H1 (cell line): ENCODE measurements at places on chromosomes 11 and 22.

GRCh38 chr22:20087319-20088262 lies 7.5 kb downstream of the DGCR8 start:
- H3K4me3 ChIP-seq: no peak overlapping the region
- H3K4me1 ChIP-seq: 0 out of 2 replicates have a peak, but pooled peaks cover 8% of the 10 kb centered on the region
- no peak for DNase-seq
- H3K27ac ChIP-seq: no peak overlapping the region

DNA sequence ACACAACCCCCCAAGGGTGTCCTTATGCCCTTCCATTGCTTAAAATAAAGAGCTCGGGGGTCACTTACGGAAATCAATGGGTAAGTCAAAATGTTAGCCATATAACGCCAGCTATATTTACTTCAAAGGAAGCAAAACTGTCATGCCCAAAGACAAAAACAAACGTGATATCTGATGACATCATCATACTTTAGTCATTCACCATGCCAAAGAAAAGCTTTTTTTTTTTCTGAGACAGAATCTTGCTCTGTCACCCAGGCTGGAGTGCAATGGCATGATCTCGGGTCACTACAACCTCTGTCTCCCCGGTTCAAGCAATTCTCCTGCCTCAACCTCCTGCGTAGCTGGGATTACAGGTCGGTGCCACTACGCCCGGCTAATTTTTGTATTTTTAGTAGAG lies 47.7 kb upstream of the SC5D start:
- DNase-seq: no peak
- no peak overlapping the region for H3K27ac ChIP-seq
- no peaks in the 10 kb centered on the region for H3K36me3 ChIP-seq
- H3K4me1 ChIP-seq: peaks cover 12% of the 10 kb centered on the region

- no peaks in the 10 kb centered on the region for H3K4me1 ChIP-seq
- no peaks in the 10 kb centered on the region for H3K36me3 ChIP-seq
- no peak for DNase-seq
- no peak overlapping the region for H3K27ac ChIP-seq
Measured at GRCh38 chr11:2751523-2752203, 51.9 kb upstream of the KCNQ1OT1 start.

GRCh38 chr11:62108017-62108750 lies 15.6 kb upstream of the INCENP start:
- no peak overlapping the region for H3K27ac ChIP-seq
- H3K4me3 ChIP-seq: no peak overlapping the region
- no peaks in the 10 kb centered on the region for H3K27me3 ChIP-seq
- H3K4me1 ChIP-seq: no peaks in the 10 kb centered on the region

DNA sequence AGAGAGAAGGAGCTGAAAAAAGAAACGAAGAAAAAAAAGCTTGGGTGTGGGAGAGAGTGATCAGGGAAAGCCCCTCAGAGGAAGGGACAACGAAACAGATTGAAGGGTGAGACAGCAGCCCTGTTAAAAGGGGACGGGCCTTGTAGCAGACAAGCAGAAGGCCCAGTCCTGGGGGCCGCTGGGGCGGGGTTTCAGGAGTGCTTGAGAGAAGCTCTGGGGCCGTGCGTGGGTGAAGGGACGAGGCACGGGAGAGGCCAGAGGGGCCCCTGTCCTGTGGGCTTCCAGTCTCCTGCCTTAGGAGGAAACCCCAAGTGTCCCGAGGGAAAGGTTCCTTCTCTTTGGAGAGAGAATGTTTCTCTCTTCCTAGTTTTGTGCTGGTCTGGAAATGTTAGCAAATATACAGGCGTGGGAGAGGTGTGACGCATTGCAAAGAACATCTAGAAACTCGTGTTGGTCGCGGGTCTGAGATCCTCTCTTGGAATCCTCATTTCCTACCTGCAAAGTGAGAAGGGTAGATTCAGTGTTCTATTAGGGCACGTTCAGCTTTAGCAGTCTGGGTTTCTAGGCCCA lies 28.6 kb downstream of the ADAMTS15 start:
- no peaks in the 10 kb centered on the region for H3K27me3 ChIP-seq
- H3K36me3 ChIP-seq: no peaks in the 10 kb centered on the region
- DNase-seq: no peak
- H3K4me3 ChIP-seq: no peak overlapping the region
- H3K4me1 ChIP-seq: no peaks in the 10 kb centered on the region

DNA sequence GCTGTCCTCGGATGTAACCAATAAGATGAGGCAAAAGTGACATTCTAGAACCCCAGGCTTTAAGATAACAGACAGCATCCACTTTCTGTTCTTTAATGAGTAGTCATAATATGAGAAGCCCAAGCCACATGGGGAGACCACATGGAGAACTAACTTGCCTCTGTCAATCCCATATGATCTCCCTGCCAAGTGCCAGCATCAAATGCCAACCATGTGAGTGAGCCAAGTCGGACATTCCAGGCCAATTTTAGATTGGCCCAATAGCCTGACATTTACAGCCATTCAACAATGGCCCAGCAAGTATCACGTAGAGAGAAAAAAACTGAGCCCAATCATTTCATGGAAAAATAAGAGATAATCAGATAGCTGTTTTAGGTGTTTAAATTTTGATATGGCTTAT lies 2048.3 kb upstream of the RAG2 start:
- DNase-seq: no peak
- H3K27me3 ChIP-seq: no peaks in the 10 kb centered on the region
- no peak overlapping the region for H3K27ac ChIP-seq

GRCh38 chr11:108958368-108959104 lies 293.7 kb downstream of the DDX10 start:
- no peaks in the 10 kb centered on the region for H3K27me3 ChIP-seq
- H3K36me3 ChIP-seq: no peaks in the 10 kb centered on the region
- peaks cover 12% of the 10 kb centered on the region; the same call in 1 of the 2 replicates for H3K4me1 ChIP-seq

DNA sequence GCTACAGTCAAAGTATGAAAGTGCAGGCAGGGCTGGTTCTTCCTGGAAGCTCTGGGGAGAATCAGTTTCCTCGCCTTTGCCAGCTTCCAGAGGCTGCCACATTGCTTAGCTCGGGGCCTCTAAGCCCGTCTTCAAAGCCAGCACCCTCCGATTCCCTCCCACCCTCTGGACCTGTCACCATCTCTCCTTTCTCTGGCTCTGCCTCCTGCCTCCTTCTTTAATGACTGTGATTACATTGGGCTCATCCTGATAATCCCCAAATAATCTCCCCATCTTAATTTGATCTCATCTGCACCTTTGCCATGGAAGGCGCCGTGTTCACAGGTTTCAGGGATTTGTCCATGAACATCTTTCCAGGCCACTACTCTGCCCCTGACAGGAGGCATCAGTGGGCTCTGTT lies 42.5 kb downstream of the MCM5 start:
- H3K27ac ChIP-seq: no peak overlapping the region
- H3K4me1 ChIP-seq: peaks cover 7% of the 10 kb centered on the region
- H3K27me3 ChIP-seq: no peaks in the 10 kb centered on the region
- no peaks in the 10 kb centered on the region for H3K36me3 ChIP-seq

GRCh38 chr22:43849731-43850130 lies 12.6 kb downstream of the SULT4A1 start:
- H3K4me1 ChIP-seq: peaks cover 13% of the 10 kb centered on the region
- DNase-seq: no peak
- H3K4me3 ChIP-seq: no peak overlapping the region
- no peaks in the 10 kb centered on the region for H3K27me3 ChIP-seq
- H3K27ac ChIP-seq: no peak overlapping the region
- no peaks in the 10 kb centered on the region for H3K36me3 ChIP-seq

GRCh38 chr11:128642571-128642970 lies 51.3 kb upstream of the FLI1 start:
- no peaks in the 10 kb centered on the region for H3K36me3 ChIP-seq
- no peak for DNase-seq
- no peak overlapping the region for H3K27ac ChIP-seq
- H3K4me3 ChIP-seq: no peak overlapping the region
- H3K4me1 ChIP-seq: no peaks in the 10 kb centered on the region

DNA sequence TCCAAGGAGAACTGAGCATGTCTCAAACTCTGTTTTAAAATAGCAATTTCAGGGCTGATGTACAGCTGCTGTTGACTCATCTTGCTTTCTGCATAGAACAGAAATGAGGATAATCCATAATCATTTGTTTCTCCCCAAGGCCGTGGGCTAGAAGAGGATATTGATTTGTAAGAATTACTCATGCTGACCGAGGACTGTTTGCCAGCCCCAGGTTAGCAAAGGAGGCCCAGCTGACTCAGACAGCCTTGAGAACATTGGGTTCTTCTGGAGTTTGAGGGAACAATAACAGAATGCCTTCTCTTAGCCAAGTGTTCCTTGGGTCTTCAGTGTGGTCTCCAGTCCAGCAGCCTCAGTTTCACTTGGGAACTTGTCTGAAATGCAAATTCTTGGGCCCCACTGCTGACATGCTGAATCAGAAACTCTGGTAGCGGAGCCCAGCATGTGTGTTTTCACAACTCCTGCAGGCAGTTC lies 92.0 kb downstream of the ZC3H12C start:
- no peak for DNase-seq
- H3K4me3 ChIP-seq: no peak overlapping the region
- H3K27me3 ChIP-seq: no peaks in the 10 kb centered on the region
- peaks cover 10% of the 10 kb centered on the region for H3K4me1 ChIP-seq
- no peaks in the 10 kb centered on the region for H3K36me3 ChIP-seq

GRCh38 chr22:42885446-42885845 lies 28.4 kb upstream of the ARFGAP3 start:
- no peak for DNase-seq
- H3K4me1 ChIP-seq: no peaks in the 10 kb centered on the region; the same call in none of the 2 replicates
- H3K4me3 ChIP-seq: no peak overlapping the region
- no peaks in the 10 kb centered on the region for H3K27me3 ChIP-seq
- H3K27ac ChIP-seq: no peak overlapping the region

GRCh38 chr11:27696115-27696514 lies 4.1 kb downstream of the BDNF start:
- peaks cover 1% of the 10 kb centered on the region; the same call in 1 of the 2 replicates for H3K4me1 ChIP-seq
- H3K27ac ChIP-seq: no peak overlapping the region
- peak overlapping the region; percentile 6; the same call in 1 of the 2 replicates for H3K4me3 ChIP-seq
- no peak for DNase-seq
- H3K27me3 ChIP-seq: peaks cover 2% of the 10 kb centered on the region; the same call in 1 of the 2 replicates

GRCh38 chr22:35821654-35822053 lies 104.0 kb downstream of the APOL5 start:
- H3K27me3 ChIP-seq: no peaks in the 10 kb centered on the region
- H3K4me3 ChIP-seq: no peak overlapping the region
- H3K36me3 ChIP-seq: no peaks in the 10 kb centered on the region
- no peak overlapping the region for H3K27ac ChIP-seq
- peaks cover 4% of the 10 kb centered on the region for H3K4me1 ChIP-seq
- no peak for DNase-seq
